ENCODE measurements at places on chromosomes 3 and 15. TPM values are rescaled to one million over a fixed set of nuclear protein-coding genes. Genes with fewer than 3 reads are reported as not detected.

GRCh38 chr3:112020674-112021085 lies 13.9 kb upstream of the TMPRSS7 start:
- no peak for DNase-seq

DNA sequence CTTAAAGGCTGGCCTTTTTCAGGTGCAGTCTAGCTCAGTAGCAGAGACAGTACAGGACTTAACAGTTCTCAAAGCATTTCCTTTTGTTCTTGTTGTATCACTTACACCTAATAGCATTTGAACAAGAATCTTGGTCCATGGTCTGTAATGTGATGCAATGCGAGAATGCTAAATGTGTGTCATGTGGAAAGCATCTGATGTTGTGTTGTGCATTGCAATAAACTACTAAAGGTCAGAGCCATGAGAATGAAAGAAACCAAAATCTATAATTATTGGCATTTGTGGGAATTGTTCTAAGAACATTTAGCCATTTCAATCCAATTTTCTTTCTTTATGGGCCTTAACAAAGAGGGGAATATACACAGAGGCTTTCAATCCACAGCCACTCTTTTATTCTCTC lies 324.5 kb upstream of the ROBO2 start:
- DNase-seq = no peak

DNA sequence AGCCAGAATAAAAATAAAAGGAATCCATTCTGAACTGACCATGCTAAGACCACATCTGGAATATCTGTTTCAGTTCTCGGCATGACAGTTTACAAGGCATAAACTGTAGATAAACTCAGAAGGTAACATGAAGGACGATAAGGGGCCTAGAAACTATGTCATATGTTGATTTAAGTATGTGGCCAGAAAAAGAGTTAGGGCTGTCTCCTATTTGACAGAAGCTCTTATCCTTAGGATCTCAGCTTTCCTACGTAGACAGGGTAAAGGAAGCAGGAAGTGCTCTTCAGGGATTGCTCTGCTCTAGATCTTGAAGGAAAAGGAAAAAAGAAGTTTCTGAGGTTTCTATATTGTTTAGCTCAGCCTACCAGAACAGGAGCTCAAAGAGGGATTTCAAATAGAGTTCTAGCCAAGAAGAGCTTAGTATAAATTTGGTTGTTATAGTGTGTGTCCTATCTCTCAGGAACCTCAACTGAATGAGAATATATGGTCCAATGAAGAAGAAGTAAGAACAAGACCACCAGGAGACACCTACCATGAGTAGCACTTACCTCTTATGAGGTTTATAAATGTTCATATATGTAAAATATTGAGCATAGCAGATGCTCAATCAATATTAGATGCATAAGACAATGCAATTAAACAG lies 59.2 kb downstream of the TP53BP1 start:
- no peak for DNase-seq

DNA sequence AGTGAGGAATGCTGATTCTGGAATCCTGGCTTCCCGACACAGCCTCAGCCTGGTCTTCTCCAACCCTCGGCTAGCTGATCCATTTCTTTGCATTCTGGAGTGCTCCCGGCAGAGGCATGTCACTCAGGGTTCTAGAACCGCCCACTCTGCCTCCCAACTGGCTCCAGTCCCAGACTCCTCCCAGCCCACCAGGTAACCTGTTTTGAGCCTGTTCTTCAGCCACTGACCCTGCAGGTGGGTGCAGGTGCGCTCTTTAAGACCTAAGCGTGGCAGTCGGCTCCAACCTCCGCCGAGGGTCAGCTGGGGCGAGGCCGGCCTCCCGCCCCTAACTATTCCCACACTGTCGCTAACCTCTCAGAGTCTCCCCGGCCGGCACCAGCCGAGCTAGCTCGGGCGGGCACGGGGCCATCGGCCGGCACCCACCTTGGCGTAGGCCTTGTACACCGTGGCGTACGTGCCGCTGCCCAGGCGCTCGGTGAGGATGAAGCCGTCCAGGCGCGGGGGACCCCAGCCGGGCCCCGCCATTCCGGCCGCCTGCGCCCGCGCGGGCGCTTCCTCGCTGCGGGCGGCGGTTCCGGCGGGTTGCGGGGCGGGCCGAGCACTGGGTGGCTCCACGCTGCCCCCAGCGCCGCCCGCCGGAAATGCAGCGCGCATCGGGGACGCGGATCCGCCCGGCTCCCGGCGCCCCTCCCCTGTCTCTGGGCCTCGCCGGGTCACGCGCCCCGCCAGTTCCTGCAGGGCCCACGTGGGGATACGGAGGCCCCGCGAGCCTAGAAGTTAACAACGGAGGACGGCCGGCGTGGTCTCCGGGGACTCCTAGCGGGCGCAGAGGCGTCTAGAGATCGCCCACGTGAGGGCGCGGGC lies at the start of gene ULK3:
TSS of gene ULK3 (minus strand) at position 576 of the 864 bp plus-strand sequence. CDS start at position 525, 51 bp downstream.
- DNase-seq = peak; percentile 87

DNA sequence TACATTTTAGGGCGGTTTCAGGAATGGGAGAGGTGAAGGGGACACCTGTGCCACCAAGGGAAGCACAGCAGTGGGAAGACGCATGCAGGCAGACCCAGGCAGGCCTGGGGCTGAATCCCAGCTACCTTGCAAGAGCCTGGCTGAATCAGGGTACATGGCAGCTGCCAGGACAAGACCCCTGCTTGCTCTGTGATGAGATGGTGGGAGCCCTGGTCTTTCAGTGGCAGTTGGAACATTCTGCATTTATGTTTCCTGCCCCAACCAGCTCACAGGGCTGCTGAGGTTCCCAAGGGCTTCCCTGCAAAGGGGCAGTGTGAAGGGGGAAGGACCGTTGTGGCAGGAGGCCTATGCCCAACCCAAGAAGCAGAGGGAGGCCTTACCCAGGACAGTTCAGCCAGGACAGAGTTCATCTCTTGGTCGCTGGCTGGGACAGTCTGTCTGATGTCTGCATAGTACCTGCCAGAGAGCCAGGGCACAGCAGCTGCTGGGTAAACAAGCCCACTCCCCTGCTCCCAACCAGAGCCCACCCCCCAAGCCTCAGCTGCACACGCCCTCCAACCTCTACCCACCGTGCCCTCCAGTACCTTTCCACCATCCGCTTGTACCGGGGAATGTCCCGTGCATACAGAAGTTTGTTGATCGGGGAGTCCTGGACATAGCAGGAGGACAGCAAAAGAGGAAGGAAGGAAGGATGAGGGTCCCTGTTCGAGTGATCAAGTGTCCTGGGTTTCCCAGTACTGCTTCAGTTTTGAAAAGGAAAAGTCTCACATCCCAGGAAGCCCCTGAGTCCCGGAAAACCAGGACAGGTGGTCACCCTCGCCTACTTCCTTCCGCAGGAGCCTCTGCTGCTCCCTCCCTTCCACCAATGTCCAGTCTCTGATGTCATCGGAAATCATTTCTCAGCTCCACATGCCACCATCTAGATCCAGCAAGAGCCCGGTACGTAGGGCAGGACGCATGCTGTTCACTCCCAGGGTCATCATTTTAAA lies 23.1 kb downstream of the PLXNB1 start:
- no peak for DNase-seq

- no peak for DNase-seq
Measured at GRCh38 chr3:133453383-133453782, 53.5 kb downstream of the BFSP2 start.

GRCh38 chr3:150449169-150449721 lies 41.1 kb downstream of the TSC22D2 start:
- DNase-seq = no peak

DNA sequence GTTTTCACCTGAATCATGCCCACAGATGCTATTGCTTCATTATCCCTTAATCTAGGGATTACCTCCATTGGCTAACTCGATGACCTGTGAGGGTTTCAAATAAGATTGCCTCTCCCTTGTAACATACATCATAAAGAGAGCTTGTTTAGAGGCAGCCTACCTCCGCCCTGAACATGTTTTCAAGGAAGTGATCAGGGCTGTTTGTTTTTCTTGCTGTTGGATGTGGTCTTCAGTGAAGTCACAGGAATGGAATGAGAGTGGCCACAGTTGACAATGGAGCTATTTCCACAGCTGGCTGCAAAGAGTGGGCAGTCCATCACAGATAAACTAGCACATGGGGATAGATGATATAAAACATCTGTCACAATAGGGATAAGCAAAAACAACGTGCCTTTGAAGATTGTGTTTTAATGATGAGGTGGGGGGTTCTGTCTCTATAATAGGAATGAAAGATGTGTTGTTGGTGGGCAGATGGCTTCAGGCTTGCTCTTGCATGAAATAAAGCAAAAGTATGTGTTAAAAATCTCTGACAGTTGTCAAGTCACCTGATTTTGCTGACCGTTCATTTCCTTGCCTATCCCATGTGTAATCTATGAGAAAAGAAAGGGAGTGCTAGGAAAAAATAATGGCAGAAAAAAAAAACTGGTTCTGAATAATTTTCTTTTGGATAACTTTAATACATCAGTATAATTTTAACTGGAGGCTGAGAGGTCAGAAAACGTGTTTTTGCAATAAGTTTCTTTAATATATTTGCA lies 642.3 kb downstream of the RBMS3 start:
- DNase-seq = no peak

- no peak for DNase-seq
Measured at GRCh38 chr3:184944241-184944640, 132.3 kb downstream of the VPS8 start.

- no peak for DNase-seq
Measured at GRCh38 chr15:55829826-55830225, 86.9 kb upstream of the PRTG start.

DNA sequence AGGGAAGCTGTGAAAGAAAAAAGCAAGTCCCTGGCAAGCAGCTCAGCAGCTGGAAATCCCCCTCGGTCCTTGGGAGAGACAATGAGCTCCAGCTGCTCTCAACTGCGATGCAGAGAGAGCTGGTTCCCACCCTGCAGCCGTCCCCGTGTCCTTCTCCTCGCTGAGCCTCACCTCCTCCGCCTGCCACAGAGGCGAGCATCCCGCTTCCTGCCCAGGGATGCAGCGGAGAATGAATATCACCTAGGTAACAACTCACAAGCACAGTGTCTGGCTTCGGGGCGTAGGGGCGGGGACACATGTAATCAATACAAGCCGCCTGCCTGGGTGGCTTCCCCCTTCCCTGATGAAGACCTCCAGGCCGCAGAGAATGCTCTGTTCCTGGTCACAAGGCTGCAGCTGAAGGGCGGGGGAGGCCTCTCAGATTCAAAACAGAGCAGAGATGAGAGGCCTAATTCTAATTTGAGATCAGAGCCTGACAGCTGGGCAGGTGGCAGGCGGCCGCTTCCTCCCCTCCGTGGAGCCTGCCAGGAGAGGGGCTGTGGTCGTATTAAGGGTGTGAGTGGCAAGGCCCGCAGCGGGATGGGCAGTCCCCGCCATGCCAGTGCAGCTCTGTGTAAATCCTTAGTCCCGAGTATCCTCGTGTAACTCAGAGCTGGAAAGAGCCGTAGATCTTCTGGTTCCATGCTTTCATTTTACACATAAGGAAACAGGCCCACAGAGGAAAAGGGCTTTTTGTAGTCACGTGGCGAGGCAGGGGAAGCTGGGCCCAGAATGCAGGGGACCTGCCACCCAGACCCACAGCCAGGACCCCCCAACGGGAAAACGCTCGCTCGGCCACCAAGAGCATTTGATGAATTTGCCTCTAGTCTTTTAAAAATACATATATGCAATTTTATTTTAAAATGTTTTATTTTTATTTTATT lies 24.3 kb downstream of the ZDHHC19 start:
- DNase-seq = no peak

The LYZL4 gene
- total RNA-seq = not detected

The RETNLB gene
- total RNA-seq = not detected

The SCAANT1 gene
- not detected for total RNA-seq

The IL16 gene
- 0.62 TPM for total RNA-seq

The PYGO1 gene
- total RNA-seq = 44.0 TPM

The ITPKA gene
- 0.31 TPM for total RNA-seq

The PLA2G4D gene
- not detected for total RNA-seq

The GOLGA8H gene
- total RNA-seq = 0.31 TPM

The CILP gene
- 0.31 TPM for total RNA-seq
